Nasal cavity respiratory epithelium epithelial cell of viscerocranial mucosa (primary cell): ENCODE measurements at places on chromosomes 12 and 14. TPM values are rescaled to one million over a fixed set of nuclear protein-coding genes. Genes with fewer than 3 reads are reported as not detected.

Gene KLRB1
- not detected in 2 replicates for total RNA-seq

Gene WNT5B
- total RNA-seq = 2.1 and 5.6 TPM in 2 replicates

Gene OR4N2
- total RNA-seq = not detected in 2 replicates

Gene HCAR1
- total RNA-seq = not detected in 2 replicates

Gene KRT1
- 0.34 TPM in 1 of 2 replicates, not detected in the other for total RNA-seq

Gene CNOT2
- 118 and 179 TPM in 2 replicates for total RNA-seq

Gene SOAT2
- not detected in 2 replicates for total RNA-seq

Gene PEX5
- total RNA-seq = 31.1 and 32.7 TPM in 2 replicates

Gene AHNAK2
- total RNA-seq = 283 and 1,136 TPM in 2 replicates

Gene SNRPF
- total RNA-seq = 12.9 and 13.7 TPM in 2 replicates
